ENCODE measurements at places on chromosomes 2 and 18.

- no peak for DNase-seq
Measured at GRCh38 chr18:35495536-35496314, 2.0 kb downstream of the INO80C start.

GRCh38 chr2:124382067-124382618 is 357.1 kb downstream of the CNTNAP5 start:
- no peak for DNase-seq

DNA sequence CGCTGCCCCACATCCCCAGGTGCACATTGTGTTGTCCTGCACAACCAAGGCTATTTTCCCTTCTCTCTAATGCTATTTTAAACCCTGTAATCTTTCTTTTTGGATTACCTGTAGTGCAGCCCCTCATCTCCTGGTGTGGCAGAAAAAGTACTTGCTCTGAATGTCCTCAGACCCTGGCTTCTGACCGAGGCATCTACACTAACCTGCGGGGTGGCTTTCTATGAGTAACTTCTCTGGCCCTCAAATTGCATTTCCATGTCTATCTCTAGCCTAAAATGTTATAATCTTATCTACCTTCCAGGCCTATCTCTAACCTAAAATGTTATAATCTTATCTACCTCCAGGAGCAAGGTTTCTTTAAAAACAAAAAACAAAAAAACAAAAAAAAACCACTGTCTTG is 18.2 kb upstream of the SP5 start:
- no peak for DNase-seq

GRCh38 chr2:71129114-71129901 is 721 bp downstream of the MCEE start:
- DNase-seq, result no peak

DNA sequence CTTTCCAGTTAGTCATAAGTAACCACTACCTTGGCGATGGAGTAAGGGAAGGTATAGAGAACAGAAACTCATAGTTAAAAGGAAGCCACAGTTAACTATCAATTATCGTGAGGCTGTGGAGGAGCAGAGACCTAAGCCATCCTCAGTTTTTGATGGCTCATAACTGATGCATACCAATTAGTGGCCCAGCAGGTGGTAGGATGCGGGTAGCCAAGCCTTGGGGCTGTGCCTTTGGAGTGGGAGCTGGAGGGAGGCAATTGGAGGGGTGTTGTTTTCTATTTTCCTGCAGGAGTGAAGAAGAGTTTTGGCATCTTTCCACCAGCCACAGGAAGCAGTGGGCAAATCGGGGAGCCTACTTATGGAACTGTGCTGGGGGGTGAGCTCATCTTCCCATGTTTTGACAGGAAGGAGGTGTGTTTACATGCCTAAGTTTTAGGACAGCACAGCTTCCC is 194.8 kb downstream of the TPGS2 start:
- DNase-seq, result no peak

DNA sequence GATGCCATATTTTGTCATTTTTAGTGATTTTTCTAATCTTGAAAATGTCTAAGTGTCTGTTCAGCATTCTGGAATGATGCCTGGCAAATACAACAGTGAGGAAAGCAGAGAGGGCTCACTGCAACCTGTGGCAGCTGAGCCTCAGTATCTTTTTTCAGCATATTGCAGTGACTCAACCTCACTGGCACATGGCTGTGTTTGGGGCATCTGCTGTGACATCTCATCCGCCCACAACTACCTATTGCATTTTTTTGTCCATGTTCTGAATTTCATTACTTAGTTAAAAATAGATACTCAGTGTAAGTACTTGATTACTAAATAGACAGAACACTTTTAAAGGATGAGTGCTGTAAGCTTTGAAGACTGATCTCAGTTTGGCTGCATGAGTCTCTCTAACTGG is 10.7 kb downstream of the BABAM2 start:
- peak; percentile 40 for DNase-seq

- peak; percentile 33 for DNase-seq
Measured at GRCh38 chr2:207352978-207353671, 176.6 kb upstream of the CREB1 start.

DNA sequence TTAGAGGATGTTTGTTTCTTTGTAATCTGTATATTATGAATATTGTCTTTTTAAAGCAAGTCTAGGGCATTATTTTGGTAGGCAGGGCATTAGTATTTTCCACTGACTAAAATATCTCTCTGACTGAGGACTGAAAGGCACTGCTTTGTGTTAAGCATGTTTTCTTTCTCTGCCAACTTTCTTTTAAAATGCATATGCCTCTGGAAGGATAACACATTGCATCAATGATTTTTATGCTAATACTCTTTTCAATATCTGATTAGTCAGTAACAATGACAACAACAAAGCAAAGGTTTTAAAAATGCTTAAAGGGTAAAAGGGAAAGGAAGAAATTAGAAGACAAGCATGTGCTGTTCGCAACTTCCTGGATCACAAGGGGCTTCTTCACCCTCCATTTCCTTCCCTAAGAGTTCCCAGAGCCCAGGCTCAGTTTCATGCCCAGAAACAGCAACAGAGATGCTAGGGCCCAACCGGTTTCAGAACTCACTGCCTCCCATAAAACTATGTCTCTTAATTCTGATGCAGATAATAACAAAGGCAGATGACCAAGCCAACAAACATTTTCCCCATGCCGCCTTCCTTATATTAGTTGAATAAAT is 786.8 kb upstream of the ACVR2A start:
- DNase-seq, result no peak

- peak; percentile 20 for DNase-seq
Measured at GRCh38 chr2:236512902-236513435, 56.7 kb upstream of the ACKR3 start.

GRCh38 chr2:239394978-239395377 is 5.8 kb downstream of the HDAC4 start:
- DNase-seq, result no peak

DNA sequence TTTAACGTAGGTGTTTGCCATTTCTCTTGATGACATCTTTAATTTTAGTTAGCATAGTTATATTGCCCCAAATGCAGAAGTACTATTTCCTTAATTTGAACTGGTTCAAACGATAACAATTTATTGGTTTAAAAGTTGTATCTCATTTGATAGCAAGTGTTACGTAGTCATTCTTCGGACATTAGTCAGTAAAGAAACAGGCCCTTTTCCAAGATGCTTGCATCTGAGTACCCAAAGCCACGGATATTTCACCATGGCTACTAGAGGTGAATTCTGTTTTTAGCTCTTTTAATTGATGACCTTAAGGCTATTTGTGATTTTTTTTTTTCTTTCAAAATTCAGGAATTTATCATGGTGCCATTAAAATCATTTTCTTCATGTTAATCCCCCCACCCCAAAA is 32.1 kb downstream of the GLS start:
- DNase-seq, result no peak

GRCh38 chr2:237422309-237422708 is 8.3 kb upstream of the COL6A3 start:
- no peak for DNase-seq

GRCh38 chr2:205936446-205936845 is 149.5 kb downstream of the INO80D start:
- DNase-seq, result no peak

GRCh38 chr2:173171924-173172643 is 96.4 kb downstream of the MAP3K20 start:
- no peak for DNase-seq

GRCh38 chr2:120283649-120284048 is 31.0 kb downstream of the RALB start:
- no peak for DNase-seq

DNA sequence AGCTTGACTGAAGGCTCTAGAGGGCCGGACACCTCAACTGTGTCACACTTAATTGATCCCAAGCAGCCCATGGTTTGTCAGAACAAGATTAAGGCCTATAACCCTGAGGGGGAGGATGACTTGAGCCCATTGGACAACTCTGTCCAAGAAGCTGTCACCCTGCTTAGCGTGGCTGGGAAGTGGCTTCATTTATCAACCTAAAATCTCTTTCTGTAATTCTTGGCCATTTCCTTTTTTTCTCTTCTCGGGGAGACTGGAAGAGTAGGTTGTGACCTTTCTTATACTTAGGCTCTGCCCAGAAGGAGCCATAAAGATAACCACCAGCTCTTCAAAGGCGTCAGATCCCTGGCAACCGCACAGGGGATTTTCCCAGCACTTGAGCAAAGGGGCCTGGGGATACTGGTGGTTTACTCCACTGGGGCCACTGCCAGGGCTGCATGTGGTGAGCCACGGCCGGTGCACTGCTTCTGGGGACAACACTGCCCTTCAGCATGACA is 265.5 kb downstream of the CYRIA start:
- DNase-seq, result no peak

- DNase-seq, result no peak
Measured at GRCh38 chr2:100721693-100722092, 98.2 kb upstream of the NPAS2 start.

GRCh38 chr18:76315722-76316230 is 179.3 kb downstream of the ZNF516 start:
- no peak for DNase-seq

DNA sequence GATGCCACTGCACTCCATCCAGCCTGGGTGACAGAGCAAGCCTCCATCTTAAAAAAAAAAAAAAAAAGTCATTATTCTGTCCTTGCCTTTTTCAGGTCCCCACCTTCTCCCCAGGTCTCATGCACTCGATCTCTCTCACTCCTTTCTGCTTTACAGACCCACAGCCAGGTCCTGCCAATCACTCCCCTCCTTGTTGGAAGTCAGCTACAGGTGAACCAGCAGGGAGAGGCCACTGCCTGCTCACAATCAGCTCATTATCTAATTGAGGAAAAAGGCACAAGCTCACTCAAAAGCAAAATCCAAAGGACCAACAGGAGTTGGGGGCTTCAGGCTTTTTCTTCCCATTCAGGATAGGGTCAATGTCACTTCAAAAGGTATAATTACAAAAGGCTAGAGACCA is 2.0 kb downstream of the WDFY1 start:
- DNase-seq, result no peak

GRCh38 chr2:10447300-10447894 is 730 bp downstream of the ODC1 start:
- DNase-seq, result no peak

DNA sequence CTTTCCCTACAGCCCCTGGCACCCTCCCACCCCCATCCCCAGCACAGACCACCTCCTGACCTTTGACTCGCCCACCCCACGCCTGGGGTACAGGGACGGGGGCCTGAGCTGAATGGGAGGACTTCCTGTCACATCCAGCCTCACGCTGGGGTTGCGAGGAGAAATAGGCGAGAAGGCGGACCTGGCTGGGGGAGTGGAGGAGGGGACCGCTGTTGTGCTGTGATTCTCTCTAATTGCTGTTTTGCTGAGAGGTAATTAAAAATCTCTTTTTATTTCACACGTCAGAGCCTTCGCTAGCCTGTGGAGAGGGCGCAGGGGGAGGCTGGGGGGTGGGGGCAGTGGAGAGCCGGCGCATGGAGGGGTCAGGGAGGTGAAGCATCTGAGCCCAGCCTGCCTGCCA is 9.7 kb upstream of the ECEL1 start:
- no peak for DNase-seq

GRCh38 chr2:172397148-172397834 is 30.1 kb upstream of the ITGA6 start:
- DNase-seq, result no peak

GRCh38 chr18:49910986-49911385 is 97.7 kb upstream of the ACAA2 start:
- DNase-seq, result no peak

DNA sequence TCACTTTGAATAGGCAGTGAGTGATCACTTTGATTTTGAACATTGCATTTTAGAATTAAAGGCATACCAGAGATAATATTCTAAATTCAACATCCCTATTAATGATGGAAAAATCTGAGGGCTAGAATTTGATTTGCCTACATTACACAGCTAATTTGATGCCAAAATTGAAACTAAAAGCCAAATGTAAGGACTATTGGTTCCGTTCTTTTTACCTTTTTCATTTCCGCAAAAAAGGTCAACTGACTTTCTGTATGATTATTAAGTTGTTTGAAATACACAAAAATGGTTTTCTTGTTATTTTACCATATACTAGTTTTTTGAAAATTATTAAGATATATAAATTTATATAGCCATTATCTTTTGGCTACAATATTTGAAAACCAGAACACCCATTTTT is 117.5 kb downstream of the SCN3A start:
- no peak for DNase-seq

DNA sequence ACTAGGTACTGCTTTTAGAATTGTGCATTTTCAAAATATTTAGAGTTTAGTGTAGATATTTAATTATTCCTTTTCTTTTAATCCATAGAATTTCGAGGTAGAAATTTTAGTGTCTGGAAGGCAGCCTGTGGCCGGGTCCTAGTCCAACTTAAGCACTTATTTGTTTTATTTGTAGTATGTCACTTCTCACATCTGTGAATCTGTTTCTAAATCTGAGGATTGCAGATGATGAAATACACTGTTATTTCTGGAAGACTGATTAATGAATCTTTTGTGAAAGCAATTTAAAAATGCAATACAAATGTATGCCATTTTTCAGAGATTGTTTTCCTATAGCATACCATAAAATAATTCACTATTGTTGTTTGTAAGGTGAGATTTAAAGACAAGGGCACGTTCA is 483.9 kb upstream of the TRIB2 start:
- DNase-seq, result no peak

DNA sequence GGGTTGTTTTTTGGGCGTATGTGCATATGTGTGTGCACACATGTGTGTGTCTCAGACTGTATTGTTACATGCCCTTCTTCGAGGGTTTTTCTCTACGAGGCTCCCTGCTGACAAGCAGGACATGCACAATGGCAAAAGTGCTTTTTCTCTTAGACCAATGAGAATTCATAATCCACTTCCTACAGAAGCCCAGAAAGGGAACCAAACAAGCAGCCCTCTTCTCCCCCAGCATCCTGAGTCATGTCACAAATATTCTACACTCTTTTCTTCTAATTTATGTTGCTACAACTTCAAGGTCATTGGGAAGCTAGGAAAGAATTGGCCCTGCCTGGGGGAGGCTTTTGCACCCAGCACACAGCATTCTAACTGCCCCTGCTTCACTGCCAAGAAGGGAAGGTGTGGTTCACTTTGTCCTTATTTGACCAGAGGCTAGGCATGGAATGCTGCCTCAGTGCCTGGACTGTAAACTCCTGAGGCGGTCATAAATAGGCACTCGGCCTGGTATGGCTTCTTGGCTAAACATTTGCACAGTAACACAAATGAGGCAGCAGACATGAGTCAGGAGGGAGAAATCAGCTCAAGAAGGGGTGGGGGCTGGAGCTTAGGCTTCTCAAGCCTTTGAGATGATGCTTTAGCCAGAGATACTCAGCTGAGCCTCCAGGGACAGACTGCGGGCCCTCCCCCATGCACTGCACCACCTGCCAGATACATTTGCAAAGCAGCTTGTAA is 92.7 kb upstream of the KLF7 start:
- no peak for DNase-seq

- no peak for DNase-seq
Measured at GRCh38 chr2:39517102-39517436, 80.0 kb upstream of the MAP4K3 start.

GRCh38 chr18:69686861-69687260 is 260.8 kb downstream of the CD226 start:
- no peak for DNase-seq

DNA sequence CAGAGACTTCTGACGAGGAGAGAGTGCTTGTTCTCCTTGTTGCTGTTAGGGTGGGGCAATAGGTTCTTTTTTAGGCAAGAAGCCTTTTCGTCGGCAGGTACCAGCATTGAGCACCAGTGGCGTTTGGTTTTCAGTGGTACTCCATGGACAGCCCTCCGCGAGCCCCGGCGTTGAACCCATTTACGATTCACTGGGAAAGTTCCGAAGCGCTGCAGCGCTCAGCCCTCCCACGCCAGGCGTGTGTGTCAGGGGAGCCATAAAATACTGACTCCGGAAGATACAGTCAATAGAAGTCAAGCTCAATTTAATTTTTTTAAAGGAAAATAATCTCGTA is 494 bp upstream of the ROCK1 start:
- no peak for DNase-seq

Data from hippocampal formation (tissue), 2 donors.